ENCODE measurements at places on chromosomes 7 and 10.

- no peaks in the 10 kb centered on the region for H3K27me3 ChIP-seq
- H3K4me1 ChIP-seq = peaks cover 13% of the 10 kb centered on the region
- H3K27ac ChIP-seq = no peak overlapping the region
- H3K4me3 ChIP-seq = peak overlapping the region; percentile 55
- no peaks in the 10 kb centered on the region for H3K36me3 ChIP-seq
- DNase-seq = no peak
Observed at GRCh38 chr7:36153571-36154097, 580 bp downstream of the EEPD1 start.

- H3K4me3 ChIP-seq = no peak overlapping the region
- no peaks in the 10 kb centered on the region for H3K27me3 ChIP-seq
- no peaks in the 10 kb centered on the region for H3K4me1 ChIP-seq
- H3K27ac ChIP-seq = no peak overlapping the region
- H3K36me3 ChIP-seq = no peaks in the 10 kb centered on the region
Observed at GRCh38 chr7:115300231-115300870, 378.5 kb downstream of the MDFIC start.

DNA sequence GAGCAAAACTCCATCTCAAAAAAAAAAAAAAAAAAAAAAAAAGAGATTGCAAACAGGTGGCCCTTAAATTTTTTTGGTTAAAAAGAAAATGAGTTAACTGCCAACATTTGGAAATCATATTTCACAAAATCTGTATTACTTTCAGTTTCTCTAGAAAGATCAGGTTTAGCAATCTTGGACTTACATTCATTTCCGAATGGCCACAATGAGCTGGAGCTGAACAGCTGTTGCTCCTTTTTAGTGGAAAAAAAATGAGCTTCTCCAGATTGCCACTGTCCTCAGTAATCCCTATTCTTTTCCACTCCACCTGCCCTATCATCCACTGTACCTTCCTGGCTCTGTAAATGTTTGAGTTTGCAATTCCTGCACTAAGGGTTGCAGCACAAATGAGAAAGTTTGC is 43.6 kb downstream of the RAB11FIP2 start:
- peaks cover 19% of the 10 kb centered on the region for H3K36me3 ChIP-seq
- H3K27ac ChIP-seq = no peak overlapping the region
- no peaks in the 10 kb centered on the region for H3K4me1 ChIP-seq
- H3K4me3 ChIP-seq = no peak overlapping the region
- no peaks in the 10 kb centered on the region for H3K27me3 ChIP-seq

DNA sequence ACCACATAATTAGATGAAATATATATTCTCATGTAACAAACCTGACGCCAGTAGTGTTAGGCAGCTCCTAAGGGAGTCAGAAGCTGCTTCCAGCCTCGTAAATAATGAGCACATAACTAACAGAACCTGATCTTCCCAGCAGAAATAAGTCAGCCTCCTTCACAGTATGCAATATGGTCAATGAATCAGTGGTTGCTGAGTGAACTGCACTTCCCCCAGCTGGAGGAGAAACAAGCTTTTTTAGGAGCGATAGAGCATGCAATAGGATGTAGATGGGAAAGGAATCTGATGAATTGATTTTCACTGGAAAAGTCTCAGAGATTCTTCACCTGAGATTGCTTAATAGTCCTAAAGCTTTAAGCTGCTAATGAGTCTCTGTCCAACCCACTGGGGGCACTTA is 337.2 kb upstream of the LRGUK start:
- H3K27ac ChIP-seq = no peak overlapping the region
- H3K4me3 ChIP-seq = no peak overlapping the region
- H3K4me1 ChIP-seq = no peaks in the 10 kb centered on the region

GRCh38 chr10:58856508-58857240 is 319.8 kb upstream of the PHYHIPL start:
- peak; percentile 82 for DNase-seq
- H3K4me3 ChIP-seq = no peak overlapping the region
- H3K27me3 ChIP-seq = no peaks in the 10 kb centered on the region
- H3K36me3 ChIP-seq = no peaks in the 10 kb centered on the region
- peaks cover 21% of the 10 kb centered on the region for H3K4me1 ChIP-seq
- H3K27ac ChIP-seq = peak overlapping the region; percentile 91

- no peaks in the 10 kb centered on the region for H3K27me3 ChIP-seq
- DNase-seq = no peak
- H3K4me3 ChIP-seq = no peak overlapping the region
- no peaks in the 10 kb centered on the region for H3K4me1 ChIP-seq
- H3K36me3 ChIP-seq = no peaks in the 10 kb centered on the region
Observed at GRCh38 chr10:29699621-29700020, 64.8 kb upstream of the SVIL start.

GRCh38 chr10:14571866-14572507 is 202.7 kb downstream of the FAM107B start:
- H3K27me3 ChIP-seq = no peaks in the 10 kb centered on the region
- peak overlapping the region; percentile 48 for H3K27ac ChIP-seq
- H3K4me3 ChIP-seq = no peak overlapping the region
- H3K4me1 ChIP-seq = peaks cover 26% of the 10 kb centered on the region

DNA sequence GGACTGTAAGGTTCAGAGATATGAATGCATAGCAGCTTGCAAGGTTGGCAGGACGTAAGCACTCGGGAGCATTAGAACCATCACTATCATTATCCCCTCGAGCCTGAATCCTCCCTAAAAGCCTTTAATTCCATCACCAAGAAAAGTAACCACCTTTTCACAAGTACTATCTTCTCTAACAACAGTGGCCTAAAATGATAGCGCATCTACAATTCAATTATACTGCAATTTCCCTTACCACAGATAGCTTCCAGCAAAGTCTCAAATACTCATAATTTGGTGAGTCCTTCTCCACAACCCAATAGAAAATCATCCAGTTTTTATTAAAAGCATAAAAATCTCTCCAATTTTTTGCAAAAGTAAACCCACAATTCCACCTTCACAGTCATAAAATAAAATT is 42.0 kb downstream of the COL1A2 start:
- no peaks in the 10 kb centered on the region for H3K36me3 ChIP-seq
- H3K27me3 ChIP-seq = no peaks in the 10 kb centered on the region
- no peak for DNase-seq
- H3K4me1 ChIP-seq = no peaks in the 10 kb centered on the region
- no peak overlapping the region for H3K4me3 ChIP-seq
- H3K27ac ChIP-seq = no peak overlapping the region

DNA sequence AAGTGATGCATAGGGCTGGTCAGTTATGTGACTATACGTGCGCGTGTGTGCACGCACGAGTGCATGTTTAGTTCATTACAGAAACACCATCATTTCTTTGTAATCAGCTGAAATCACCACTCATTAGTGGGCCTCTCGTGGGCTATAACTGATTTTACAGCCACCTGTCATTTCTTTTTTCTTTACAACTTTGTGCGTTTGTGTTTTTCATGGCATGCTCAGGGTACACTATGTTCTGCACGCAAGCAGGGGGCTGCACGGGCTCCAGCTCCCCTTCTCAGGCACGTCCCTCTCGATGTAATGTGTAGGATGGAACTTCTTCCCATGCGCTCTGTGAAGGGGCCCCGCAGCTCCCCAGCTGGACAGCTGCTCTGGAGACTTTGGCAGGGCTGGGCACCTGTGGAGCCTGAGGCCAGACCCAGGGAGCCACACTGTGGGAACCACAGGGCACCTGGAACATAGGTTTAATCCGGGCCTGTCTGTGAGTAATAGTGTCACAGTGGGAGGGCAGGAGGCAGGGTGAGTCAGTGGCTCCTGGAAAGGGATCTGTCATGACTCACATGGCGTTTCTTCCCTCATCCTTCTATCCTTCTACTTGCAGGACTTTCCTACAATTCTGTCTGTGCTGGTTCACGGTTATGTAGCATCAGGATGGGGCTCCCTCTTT is 4.9 kb downstream of the GCK start:
- H3K27ac ChIP-seq = no peak overlapping the region
- DNase-seq = peak; percentile 82
- no peaks in the 10 kb centered on the region for H3K36me3 ChIP-seq
- H3K4me3 ChIP-seq = no peak overlapping the region
- no peaks in the 10 kb centered on the region for H3K27me3 ChIP-seq

DNA sequence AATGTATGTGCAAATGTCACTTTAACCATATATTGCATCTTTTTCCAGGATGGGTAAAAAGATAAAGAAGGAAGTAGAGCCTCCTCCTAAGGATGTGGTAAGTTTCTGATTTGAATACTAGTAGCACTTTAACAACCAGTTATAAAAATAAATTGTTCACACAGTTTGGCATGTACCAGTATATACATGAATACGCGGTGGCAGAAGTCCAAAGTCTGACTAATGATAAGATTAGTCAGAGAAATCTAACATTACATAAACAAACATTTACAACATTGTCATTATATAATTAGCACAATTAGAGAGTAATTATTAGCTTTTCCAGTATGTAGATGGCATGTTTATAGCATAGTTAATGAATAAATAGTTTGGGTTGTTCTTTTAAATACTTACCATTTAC is 4.1 kb downstream of the ARMC3 start:
- peaks cover 5% of the 10 kb centered on the region for H3K4me1 ChIP-seq
- no peak for DNase-seq
- H3K27me3 ChIP-seq = peaks cover 3% of the 10 kb centered on the region
- no peak overlapping the region for H3K4me3 ChIP-seq
- H3K36me3 ChIP-seq = no peaks in the 10 kb centered on the region

DNA sequence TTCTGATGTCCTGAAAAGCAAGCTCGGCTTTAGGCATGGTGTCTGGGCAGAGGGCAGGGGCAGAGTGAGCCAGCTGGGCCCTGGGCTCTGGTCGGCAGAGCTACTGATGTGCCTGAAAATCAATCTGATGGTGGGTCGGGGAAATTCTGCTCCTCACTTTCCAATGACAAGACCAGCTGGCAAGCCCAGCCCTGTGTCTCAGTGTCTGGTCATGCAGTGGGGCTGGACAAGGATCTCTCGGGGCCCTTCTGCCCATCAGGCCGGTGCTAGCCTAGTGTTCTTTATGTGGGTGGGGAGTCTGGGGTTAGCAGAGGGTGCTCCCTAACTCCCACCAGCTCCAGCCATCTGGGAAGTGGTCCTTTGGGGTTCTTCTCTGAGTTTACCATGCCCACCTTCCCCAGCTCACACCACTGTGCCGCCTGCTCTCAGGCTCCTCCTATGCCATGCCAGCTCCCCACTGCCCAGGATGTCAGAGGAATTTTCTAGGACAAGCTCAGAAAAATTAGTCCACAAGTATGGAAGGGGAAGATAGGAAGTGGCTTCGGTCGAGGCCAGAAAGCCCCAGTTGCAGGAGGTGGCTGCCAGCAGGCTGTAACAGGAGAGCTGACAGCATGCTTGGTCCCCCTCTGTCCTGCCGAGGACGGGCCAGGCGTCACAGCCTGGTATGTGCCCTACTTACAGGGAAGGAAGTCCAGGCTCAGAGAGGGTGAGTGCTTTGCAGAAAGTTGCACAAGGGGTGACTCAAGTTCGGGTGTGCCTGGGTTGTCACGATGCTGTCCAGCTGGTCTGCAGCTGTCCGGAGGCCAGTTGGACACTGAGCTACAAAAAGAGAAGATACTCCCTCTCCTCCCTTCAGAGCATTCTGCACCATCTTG is 135.2 kb downstream of the ADCY1 start:
- H3K27me3 ChIP-seq = peaks cover 16% of the 10 kb centered on the region
- DNase-seq = no peak
- no peak overlapping the region for H3K27ac ChIP-seq

DNA sequence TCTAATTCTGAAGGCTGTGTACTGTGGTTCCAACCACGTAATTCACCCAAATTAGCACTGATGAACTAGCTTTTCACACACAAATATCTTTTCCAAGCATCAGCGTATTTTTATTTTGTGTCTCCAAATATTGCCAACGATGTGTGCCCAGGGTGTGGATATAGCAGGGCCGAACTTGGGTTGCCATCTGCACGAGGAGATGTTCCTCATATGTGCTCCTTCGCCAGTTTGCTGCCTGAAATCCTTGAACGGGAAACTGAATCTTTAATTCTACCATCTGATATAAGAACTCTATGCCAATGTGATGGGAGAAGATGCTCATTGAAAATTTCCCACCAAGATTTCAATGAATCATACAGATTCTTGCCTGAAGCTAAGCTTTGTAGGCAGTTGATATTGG is 121.5 kb upstream of the ZNF438 start:
- no peaks in the 10 kb centered on the region for H3K27me3 ChIP-seq
- H3K4me3 ChIP-seq = no peak overlapping the region
- no peak for DNase-seq
- no peaks in the 10 kb centered on the region for H3K36me3 ChIP-seq
- no peak overlapping the region for H3K27ac ChIP-seq

DNA sequence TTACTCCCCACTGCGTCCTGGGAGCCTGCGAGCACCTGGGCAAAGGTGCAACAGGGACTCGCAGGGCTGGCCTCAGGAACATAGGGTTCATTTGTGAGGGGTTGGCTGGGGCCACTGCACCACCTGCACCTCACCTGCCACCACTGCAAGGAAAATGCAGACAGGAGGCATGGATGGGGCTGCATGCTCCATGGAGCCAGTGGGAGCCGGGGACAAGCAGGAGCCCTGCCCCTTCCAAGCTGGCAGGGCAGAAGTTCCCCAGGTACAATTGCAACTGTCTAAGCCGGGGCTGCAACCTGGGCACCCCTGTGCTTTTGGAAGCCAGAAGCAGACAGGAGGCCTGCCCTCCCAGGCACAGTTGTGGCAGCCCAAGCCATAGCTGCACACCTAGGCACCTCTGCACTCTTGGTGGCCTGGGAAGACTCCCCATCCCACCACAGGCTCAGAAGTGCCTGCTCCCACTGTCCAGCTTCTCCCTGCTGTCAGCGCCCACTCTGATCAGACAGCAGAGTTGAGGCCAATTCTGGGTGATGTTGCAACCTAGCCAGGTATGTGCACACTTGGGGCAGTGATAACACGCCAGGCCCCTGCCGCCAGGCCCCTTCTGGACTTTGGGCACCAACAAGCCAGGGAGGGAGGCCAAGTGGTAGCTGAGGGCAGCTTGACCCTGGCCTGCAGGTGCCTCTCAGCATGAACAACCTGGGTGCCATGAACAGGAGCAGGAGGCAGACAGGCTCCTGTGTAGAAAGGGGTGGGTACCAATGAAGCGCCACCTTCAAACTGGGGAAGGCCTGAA is 58.2 kb downstream of the TMEM106B start:
- no peak overlapping the region for H3K4me3 ChIP-seq
- DNase-seq = no peak
- no peaks in the 10 kb centered on the region for H3K4me1 ChIP-seq
- no peaks in the 10 kb centered on the region for H3K27me3 ChIP-seq
- H3K36me3 ChIP-seq = no peaks in the 10 kb centered on the region

DNA sequence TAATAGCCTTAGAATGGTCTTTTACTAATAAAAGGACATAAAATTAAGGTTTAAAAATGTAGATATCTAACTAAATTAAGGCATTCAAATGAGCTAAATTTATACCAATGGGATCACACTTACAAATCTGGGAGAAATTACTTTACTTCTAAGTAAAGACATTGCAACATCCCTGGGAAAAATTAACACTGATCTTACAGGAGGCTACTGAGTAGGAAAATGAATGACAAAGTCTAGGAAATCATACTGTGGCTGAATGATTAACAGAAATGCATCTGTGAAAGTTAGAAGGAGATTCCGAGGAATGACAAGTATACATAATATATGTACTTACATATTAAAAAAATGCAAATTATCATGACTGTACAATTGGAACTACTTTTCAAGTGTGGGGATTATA is 38.3 kb downstream of the CACNA2D1 start:
- no peak for DNase-seq
- no peaks in the 10 kb centered on the region for H3K36me3 ChIP-seq

GRCh38 chr10:78843495-78843894 is 225.3 kb upstream of the ZMIZ1 start:
- no peak overlapping the region for H3K27ac ChIP-seq
- no peaks in the 10 kb centered on the region for H3K36me3 ChIP-seq
- H3K4me3 ChIP-seq = no peak overlapping the region
- DNase-seq = no peak

- no peak overlapping the region for H3K4me3 ChIP-seq
- H3K36me3 ChIP-seq = peaks cover 45% of the 10 kb centered on the region
- peaks cover 19% of the 10 kb centered on the region for H3K4me1 ChIP-seq
- no peak for DNase-seq
Observed at GRCh38 chr10:93498166-93498565, 1.8 kb downstream of the CEP55 start.
